Activated CD8-positive, alpha-beta memory T cell treated with anti-CD3 and anti-CD28 coated beads, Interleukin-2, amount 10 ng/mL, durations not matched to agents 7 days and 5 days (primary cell): ENCODE measurements at places on chromosomes 5 and 9.

DNA sequence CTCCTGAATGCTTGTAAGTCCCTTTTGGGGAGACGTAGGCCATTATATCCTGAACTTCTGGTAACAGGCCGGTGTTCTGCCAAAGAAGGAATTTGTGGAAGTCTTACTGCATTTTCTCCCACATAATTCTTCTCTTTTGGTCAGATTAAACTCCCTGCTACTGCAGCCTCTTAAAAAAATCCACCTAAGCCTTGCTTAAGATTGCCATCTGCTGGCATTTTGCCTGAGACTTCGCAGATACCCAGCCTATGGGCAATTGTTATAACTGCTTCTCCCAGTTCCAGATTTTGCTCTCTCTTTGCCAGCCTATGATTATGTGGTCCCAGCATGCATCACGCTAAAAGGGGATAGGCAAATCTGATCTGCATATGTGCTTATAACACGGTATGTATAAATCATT is 391.6 kb upstream of the CHD1 start:
- DNase-seq: no peak

DNA sequence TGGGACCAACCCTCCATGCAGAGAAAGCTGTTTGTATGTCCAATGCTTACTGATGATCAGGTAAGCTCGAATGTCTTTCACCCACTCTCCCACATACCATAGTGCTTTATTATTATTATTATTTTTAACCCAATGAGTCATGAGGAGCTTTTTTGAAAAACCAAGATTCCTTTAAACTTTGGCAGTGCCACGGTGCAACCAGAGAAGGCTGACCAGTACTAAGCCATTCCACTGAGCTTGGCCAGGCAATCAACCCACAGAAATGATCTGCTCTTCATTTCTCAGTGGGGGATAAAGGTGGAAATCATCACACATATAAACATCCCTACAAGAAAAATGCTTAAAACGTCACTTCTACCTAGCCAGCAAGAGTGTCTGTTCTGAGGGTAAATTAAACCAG is 35.5 kb downstream of the JAKMIP2 start:
- no peak for DNase-seq

DNA sequence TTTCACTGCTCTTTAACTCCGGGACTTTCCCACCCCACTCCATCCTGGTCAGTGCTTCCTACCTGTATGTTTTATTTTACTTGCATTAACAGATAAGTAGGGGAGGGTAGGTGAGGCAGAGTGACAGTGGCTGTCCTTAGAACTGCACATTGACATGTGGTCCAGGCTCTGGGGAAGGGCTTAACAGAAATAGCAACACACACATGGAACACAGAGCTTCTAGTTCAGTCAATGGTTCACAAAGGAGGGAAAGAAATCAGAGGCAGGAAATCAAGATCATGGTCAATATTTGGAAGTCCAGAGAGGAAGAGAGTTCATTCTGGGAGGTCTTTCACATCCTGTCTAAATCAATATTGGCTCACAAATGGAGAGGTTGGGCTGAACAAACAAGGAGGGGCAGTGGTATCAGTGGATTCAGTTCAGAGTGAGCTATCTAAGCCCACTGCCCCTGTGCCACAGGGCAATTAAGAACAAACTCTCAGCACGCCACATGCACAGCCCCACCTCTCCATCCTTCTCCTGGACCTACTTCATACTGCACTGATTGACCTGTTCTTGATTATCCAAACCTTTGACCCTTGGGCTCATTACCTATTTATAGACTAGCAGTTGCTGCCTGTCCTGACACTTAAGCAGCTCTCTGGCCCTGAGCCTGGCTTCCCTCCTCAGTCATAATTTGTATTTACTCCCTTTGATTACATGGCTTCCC is 6.2 kb upstream of the VPS13A start:
- no peak for DNase-seq

DNA sequence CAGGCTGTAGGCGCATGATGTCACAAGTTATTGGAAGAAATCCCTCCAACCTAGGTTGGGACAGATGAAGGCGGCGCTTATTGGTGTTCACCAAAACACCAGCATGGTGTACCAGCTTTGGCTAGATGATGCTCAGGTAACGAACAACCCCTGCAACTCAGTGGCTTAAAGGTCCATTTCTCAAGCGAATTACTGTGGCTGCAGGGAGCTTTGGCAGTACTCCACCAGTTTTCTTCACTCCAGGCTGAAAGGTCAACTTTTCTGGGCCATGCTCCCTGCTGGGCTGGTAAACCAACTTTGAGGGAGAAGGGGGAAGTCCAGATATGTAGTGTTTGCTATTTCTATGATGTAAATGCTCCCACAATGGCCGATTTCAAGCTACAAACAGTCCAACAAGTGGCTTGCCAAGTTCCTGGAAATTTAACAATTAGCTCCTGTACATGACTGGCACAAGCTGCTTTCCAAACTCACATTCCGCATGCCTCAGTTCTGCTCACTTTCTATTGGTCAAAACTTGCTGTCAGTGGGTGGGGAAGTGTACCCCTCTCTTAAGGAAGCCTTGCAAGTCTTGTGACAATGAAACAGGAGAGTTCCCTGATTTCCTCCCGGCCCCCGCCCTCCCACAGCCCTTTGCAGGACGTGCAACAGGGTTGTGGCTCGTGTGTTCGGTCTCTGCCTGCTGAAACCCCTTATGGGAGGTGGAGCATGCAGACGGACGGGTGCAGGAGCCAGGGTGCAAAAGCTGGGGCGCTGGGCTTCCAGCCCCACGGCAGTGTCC is 588 bp upstream of the ZBED3 start:
- DNase-seq: no peak

DNA sequence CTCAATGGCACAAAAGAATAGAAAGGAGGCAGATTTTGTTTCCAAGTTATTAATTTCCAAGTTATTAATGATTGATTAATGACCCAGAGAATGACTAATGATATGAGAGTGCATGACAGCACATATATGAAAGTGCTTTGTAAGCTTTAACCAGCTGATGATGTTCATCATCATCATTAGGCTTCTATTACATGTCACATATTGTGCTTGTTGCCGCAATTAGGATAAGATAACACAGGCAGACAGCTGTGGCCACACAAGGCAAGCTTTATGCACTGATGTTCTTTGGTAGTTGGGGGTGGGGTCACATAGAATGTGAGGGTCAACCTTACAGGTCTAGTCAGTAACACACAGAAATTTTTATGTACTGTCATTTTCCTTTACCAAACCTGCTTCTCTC is 219.7 kb downstream of the TRPM3 start:
- DNase-seq: no peak

GRCh38 chr9:36451949-36452348 is 51.9 kb upstream of the RNF38 start:
- no peak for DNase-seq

DNA sequence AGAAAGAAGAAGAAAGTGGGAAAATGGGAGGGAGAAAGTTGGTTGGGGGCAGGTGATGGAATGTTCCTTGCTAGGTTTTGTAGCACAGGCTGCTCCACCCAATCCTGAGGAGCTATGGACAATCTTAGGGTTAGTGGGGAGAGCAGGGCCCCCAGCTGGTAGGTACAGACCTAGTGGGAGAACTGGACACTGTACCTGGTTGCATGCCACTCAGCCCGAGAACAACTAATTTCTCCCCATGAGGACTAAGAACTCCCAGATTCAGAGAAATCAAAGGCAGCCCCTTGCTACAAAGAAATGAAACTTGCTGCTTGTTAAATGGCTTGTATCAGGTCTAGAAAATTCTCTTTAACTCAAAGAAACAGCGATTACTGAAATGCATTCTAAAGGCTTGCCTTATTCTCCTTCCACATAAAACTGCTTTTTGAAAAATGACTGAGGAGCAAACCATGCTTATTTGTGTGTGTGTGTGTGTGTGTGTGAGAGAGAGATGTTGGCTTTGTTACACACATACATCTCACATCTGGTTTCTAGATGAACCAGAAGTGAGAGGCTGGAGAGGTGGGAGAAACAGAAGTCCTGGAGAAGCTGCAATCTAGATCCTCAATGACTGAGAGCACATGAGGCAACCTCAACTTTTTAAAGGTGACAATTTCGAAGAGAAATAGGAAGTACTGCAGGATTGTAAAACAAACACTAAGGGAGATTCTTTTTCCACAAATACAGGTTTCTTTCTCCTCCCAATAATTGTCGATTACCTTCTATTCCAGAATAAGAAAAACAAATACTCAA is 28.9 kb downstream of the FYB1 start:
- no peak for DNase-seq

DNA sequence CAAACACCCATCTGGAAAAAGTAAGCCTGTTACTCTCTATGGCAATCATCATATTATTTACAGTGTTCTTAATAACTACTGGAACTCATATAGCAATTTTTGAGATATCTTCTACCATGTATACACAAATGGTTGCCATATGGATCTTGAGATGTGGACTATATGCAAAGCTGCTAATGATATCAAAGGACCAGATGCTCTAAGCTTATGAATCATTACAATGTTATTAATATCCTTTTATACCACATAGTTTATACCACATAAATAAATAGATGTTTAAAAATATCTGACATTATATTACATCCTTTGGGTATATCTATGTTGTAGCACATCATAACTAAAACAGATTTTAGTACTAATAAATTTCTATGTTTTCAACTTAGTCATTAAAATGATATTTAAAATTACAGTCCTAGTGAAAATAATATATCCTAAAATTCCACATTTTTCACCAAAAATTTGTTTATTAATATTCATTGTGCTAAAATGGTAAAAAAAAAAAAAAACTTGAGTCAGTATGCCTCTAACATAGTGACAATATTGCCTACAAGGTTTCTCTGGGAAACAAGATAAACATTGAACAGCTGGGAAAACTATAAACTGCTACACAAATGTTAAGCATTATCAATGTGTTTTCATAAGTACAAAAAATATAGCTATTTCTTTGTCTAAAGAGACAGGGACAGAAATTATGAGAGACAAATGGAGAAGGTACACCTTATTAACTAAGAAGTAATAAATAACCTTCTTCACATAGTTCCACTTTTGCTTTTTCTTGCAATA is 85.5 kb downstream of the DTWD2 start:
- DNase-seq: no peak

DNA sequence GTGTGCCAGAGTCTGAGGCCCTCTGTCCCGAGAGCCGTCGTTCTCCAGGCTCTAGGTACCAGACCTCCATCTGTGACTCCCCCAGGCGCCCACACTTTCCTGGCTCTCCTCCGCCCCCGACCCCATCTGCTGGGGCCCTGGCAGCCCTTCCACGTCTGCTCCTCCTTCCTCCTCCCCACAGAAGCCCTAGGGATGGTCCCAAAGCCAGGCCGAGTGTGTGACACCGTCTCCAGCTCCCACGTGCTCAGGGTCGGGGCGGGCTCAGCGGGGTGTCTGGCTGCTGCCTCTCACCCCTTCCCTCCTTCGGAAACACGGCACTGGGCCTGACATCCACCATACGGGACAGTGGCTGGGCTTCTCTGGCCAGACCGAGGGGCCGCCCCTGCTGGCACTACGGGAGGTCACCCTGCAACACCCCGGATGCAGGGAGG is 20.5 kb upstream of the SLC6A19 start:
- no peak for DNase-seq

- peak; percentile 64 for DNase-seq
Measured at GRCh38 chr5:139514486-139514856, 31.9 kb upstream of the STING1 start.

DNA sequence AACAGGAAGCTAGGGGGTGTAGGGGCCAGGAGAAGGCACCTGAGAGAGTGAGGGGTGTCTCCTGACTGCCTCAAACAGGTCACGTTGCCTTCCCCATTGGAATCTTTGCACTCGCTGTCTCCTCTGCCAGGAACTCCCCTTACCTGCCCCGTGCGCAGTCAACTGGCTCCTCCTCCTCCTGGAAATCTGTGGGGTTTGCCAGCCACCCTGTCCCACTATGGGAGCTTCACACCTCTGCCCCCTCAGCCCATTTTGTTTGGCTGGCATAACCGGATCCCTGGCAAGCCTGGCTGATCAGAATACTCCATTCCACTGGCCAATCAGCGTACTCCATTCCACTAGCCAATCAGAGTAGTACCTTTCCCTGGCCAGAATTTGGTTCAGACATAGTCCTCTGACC is 10.4 kb upstream of the SLC34A1 start:
- no peak for DNase-seq

DNA sequence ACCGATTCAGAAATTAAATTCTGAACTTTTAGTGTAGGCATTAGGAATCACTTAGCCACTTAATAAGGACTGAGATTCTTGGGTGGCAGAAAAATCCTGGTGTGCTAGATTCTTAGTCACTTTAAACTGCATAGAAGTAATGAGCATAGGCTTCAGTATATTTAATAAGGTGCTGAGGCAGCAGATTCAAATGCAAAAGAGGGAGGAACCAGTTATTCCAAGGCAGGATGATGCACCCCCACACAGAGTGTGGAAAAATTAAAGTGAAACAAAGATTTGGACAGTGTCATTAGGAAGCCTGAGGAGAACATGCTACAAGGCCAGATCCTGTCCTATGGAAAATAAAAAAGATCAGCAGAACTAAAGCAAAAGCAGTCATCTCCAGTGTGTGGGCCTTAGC is 217.7 kb downstream of the PJA2 start:
- no peak for DNase-seq

GRCh38 chr5:100872408-100873190 is 30.5 kb downstream of the ST8SIA4 start:
- no peak for DNase-seq

DNA sequence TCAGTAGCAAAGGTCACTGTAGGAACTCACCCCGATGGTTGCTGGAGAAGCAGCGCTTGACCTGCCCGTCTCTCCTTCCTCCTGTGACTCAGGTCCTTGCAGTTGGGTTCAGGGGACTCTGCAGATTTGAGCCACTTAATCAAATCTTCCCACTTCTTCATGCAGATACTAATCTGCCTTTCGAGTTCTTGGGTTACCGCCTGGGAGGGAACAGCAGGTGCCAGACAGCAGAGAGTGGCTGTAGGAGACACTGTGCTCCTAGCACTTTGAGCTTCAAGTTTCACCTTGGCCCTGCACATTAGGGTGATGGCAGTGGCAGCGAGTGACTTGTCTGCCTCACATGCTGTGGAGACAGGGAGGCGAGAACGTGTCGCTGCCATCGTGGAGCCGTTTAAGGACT is 478.3 kb downstream of the PSAT1 start:
- no peak for DNase-seq

DNA sequence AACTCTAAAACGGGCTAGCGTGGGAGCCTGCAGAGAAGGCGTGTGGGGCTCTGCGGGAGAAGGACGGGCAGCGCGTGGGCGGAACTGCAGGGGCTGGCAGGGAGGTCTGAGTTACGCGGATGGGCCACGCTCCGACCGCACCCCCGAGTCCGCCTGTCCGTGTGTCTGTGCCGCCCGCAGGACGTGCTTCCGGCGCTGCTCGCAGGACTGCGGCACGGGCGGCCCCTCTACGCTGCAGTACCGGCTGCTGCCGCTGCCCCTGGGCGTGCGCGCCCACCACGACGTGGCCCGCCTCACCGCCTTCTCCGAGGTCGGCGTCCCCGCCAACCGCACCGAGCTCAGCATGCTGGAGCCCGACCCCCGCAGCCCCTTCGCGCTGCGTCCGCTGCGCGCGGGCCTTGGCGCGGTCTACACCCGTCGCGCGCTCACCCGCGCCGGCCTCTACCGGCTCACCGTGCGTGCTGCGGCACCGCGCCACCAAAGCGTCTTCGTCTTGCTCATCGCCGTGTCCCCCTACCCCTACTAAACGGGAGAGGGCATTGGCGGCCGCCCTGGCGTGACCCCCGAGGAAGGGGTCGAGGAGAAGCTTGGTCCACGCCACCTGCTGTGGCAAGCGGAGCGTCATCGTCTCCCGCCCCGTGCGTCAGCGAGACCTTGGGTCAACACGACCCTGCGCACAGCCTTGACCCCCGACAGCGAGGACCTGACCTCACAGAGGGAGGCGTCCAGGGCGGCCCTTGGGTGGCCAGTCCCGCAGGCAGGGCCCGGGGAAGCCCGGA is 11.4 kb upstream of the ASS1 start:
- peak; percentile 67 for DNase-seq
